Common myeloid progenitor, CD34-positive (primary cell): ENCODE measurements at places on chromosomes 2 and 18.

GRCh38 chr2:145753041-145753608, 1233.2 kb upstream of the ZEB2 start:
- no peak for DNase-seq

GRCh38 chr2:149931486-149931885, 343.9 kb upstream of the MMADHC start:
- no peak for DNase-seq

DNA sequence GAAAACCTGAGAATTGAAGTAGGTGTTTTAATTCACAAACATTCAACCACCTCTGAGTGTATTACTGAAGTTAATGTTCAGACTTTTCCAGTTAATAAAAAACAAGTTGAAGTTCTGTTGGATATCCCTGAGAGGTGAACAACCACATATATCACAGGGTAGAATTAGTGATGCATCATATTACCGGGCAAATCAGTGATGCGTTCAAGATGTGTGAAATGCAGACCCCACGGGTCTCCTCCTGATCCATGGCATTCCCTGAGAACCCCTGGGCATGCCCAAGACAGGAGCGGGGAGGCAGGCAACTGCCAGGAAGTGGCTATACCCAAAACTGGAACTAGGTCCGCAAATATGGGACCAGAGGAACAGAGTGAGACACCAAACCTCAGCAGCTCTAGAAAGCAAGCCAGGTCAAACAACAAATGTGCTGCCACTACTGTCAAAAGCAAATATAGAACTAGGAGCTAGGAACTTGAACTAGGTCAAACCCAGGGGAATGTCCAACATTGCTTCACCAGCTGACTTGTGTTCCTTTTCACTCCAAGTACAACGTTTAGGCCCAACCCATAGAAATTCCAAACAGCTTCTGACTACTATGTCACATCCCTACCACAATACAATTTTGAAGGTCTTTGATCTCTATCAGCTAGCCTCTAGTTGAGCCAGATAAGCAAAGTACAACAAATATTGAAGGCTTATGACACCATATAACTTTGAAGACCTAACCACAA, 20.2 kb downstream of the PSTPIP2 start:
- DNase-seq, result no peak

- DNase-seq, result no peak
These were observed 63.2 kb downstream of the UGGT1 start for GRCh38 chr2:128154225-128154624.

- no peak for DNase-seq
These were observed 11.1 kb upstream of the NTSR2 start for GRCh38 chr2:11680901-11681721.

- peak; percentile 94 for DNase-seq
These were observed at the start of gene MAP4K3 for GRCh38 chr2:39436592-39437521. Gene MAP4K3, minus strand, starts transcription at chr2:39437285. Its CDS starts 298 bp downstream, at chr2:39436987.

DNA sequence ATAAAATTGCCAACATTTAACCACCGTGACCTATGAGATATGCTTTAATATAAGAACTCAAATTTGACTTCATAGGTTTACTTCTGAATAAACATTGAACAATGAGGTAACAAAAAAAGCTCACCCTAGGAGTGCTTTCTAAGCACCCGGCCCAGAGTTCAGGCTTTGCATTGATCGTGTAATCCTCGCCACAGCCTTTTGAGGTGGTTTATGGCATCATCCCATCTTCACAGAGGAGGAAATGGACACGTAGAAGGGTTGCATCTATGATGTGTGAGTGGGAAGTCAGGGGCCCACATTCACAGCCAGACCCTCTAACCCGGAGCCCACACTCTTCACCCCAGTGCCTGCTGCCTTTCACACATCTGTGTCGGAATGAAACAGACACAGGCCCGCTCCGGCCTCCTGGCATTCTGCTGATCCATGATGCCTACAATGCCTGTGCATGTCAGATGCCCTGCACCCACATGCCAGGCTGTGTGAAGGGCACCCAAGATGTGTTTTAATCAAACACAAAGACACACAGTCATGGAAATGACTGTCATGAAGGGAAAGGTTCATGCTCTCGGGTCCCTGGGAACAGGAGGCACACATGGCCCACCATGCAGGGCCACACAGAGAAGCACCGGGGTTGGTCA, 48.6 kb upstream of the RPL31 start:
- no peak for DNase-seq

GRCh38 chr2:132583666-132584360, 86.2 kb downstream of the LYPD1 start:
- no peak for DNase-seq

DNA sequence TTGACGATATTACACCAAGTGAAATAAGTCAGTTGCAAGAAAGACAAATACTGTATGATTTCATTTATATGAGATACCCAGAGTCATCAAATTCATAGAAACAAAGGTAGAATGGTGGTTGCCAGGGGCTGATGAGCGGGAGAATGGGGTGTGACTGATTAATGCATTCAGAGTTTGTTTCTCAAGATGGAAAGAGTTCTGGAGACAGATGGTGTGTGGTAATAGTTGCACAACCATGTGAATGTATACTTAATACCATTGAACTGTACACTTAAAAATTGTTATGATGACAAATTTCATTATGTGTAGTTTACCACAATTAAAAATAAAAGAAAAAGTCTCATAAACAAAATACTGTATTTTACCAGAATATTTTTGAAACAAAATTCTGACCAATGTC, 117.3 kb downstream of the PIGN start:
- DNase-seq, result no peak

GRCh38 chr2:181764095-181764963, 84.0 kb upstream of the NEUROD1 start:
- peak; percentile 98 for DNase-seq

- no peak for DNase-seq
These were observed 6.9 kb downstream of the GDF7 start for GRCh38 chr2:20673686-20674308.

DNA sequence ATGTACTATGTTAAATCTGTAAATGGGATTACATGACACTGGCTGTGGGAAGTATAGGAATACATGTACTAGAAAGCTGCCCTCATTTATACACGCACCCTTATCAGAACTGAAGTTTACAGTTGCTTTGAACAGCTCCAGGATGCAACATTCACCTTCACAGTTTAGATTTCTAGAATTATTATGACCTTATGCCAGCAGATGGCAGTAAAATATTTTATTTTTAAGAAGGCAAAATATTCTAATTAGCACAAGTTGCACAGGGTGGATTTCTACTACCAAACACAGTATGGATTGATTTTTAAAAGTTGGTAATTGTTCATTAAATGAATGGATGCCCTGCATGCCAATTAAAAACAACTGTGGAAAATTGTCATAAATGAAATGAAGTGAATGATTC, 670.4 kb downstream of the KCNJ3 start:
- peak; percentile 46 for DNase-seq

DNA sequence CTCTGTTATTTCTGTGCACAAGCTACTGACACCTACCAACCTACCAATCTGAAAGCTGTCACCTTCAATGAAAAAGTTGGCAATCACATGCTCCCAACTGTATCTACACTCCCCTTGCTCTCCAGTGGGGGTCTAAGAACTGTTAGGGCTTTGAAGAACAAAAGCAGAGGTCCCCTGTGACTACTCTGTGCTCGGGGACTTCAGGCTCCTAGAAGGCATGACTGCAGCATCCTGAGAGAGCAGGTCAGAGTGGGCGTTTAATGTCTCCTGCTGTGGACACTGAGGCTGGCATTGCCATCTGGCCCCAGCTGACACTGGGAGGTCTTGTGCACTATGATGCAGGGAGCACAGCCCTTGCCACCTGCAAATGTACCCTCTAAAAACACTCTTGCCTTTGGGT, 93.3 kb downstream of the ACTR2 start:
- no peak for DNase-seq

DNA sequence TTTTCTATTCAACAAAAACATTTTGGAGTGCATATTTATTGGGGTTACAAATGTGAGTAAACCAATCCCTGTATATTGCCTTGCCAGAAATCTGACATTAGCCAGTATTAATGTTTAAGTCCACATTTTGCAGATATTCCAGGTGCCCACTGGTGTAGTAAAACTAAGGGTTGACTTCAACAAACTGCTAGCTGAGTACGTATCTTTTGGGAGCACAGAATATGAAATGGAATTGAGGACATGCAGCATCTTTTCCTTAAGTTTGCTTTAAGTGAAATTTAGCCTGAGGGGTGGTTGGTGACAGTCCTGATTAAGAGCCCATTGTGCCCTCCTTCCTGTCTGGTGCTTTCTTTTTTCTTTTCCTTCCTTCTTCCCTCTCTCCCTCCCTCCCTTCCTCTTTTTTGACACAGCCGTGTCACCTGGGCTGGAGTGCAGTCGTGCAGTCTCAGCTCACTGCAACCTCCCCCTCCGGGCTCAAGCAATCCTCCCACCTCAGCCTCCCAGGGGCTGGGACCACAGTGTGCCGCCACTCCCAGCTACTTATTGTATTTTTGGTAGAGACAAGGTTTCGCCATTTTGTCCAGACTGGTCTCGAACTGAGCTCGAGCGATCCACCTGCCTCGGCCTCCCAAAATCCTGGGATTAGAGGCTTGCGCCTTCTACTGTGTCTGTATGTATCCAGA, 1.6 kb downstream of the NUP35 start:
- no peak for DNase-seq

- DNase-seq, result peak; percentile 71
These were observed 42.1 kb downstream of the FARSB start for GRCh38 chr2:222613715-222614331.

GRCh38 chr2:25078170-25079049, 36.5 kb downstream of the EFR3B start:
- DNase-seq, result no peak

DNA sequence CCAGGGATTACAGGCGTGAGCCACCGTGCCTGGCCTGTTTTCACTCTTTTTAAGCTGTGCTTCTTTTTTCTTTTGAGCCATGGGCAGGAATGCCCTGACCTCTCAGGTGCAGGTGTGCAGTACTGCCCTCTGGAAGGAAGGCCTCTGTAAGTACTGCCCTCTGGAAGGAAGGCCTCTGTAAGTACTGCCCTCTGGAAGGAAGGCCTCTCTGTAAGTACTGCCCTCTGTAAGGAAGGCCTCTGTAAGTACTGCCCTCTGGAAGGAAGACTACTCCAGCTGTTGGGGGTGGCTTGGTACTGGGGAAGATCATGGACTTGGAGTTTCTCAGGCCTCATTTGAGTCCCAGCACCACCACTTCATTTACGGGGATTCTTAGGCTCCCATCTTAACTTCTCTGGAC, 248.5 kb upstream of the ID2 start:
- no peak for DNase-seq

- no peak for DNase-seq
These were observed 109.0 kb downstream of the COL6A3 start for GRCh38 chr2:237304763-237305514.

DNA sequence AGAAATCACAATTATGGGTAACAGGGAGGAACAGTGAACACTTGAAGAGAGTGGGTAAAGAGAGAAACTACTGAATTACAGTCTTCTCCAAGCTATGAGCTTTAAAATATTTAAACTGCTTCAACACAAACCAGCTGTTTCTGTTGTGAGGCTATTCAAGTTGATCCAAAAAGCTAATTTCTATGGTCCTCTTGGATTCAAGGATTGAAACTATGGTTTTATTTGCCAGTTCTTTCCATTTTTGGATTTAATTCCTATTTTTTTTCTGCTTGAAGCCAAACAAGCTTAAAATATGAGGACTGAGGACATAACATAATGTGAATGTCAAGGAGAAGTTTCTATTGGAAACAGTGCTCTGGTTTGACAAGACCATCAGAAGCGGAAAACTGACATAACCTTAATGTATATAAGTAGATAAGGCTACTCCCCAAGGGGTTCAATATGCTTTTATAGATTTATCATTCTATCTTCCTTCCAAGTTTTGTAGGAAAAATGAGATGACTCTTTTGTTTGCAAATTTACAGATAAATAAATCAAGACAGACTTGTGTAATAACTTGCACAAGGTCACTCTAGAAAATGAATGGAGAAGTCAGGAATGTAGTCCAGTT, 60.7 kb upstream of the AQP4 start:
- no peak for DNase-seq

GRCh38 chr2:18910843-18911242, 321.5 kb upstream of the NT5C1B start:
- no peak for DNase-seq

- DNase-seq, result no peak
These were observed 301.8 kb upstream of the GALNT5 start for GRCh38 chr2:156955701-156956100.

DNA sequence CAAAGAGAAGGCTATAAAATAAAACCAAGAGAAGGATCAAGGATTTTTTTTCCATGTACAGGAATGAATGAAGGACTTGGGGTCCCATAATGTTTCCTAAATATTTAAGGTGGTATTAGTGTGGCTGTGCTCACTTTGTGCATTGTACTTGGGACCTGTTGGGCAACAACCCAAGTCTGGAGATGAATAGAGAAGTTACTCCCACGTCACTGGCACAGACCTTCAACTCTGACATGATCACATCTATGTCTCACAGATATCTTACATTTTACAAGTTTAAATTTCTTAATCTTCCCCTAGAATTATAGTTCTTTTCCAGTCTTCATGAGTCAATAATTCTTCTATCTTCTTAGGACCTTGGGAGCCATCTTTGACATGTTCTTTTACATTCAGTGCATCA, 133.4 kb downstream of the PLCL1 start:
- DNase-seq, result no peak

- no peak for DNase-seq
These were observed 29.6 kb downstream of the PKP4 start for GRCh38 chr2:158486150-158486969.

DNA sequence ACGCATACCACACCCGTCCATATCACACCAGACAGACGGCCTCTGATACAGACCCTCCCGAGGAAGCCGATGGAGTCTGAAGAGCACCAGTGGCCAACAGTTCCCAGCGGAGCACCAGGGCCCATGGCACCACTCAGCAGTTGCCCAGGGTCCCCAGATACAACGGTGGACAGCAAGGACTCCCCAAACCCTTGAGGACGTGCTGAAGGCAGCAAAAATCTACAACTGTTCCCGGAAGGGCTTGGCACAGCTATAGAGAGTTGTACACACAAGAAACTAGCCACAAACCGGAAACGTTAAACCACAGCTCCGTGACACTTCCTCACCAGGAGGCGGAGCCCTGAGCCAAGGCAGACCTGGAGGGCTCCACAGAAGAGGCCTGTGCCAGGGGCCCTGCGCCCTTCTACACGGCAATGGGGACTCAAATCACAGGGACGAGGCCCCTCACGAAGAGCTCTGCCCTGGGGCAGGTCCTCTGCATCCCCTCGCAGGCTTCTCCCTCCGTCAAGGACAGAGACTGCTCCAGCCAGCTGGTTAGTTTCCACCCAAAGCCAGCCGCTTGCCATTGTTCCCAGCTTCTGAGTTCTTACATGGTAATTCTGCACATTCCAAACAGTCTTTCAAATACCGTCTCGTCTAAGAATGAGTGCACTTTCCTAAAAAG, 133.4 kb downstream of the HDAC4 start:
- peak; percentile 99 for DNase-seq
